Stimulated activated CD4-positive, alpha-beta T cell treated with anti-CD3 and anti-CD28 coated beads, TNF-alpha, amount 100 ng/mL, for 24 hours (primary cell): ENCODE measurements at places on chromosomes 3 and 15.

- no peak for DNase-seq
Measured at GRCh38 chr15:58467722-58468423, 36.1 kb downstream of the LIPC start.

- no peak for DNase-seq
Measured at GRCh38 chr3:114081037-114081436, 24.5 kb downstream of the QTRT2 start.

GRCh38 chr15:66698318-66698961 lies 3.6 kb upstream of the SMAD6 start:
- DNase-seq, result no peak

GRCh38 chr15:44028349-44028748 lies 166.7 kb downstream of the FRMD5 start:
- no peak for DNase-seq

DNA sequence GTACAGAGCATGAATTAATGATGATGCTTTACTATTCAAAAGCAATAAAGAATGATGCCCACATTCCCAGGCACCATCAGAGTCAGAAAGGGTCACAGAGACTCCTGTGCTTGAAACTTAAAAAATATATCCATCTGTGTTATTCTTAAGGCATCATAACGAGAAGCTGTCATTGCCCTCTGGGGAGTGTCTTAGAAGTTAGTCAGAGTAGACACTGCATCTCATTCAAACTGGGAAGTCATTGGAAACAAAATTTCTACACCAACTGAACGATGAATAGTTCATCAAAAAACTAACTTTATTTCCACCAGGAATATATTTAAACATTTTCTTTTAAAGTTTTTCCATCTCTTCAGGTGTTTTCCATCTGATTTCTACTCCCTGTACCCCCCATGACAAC lies 122.9 kb downstream of the RFTN1 start:
- DNase-seq, result no peak

- no peak for DNase-seq
Measured at GRCh38 chr3:128556384-128556783, 63.4 kb upstream of the GATA2 start.

DNA sequence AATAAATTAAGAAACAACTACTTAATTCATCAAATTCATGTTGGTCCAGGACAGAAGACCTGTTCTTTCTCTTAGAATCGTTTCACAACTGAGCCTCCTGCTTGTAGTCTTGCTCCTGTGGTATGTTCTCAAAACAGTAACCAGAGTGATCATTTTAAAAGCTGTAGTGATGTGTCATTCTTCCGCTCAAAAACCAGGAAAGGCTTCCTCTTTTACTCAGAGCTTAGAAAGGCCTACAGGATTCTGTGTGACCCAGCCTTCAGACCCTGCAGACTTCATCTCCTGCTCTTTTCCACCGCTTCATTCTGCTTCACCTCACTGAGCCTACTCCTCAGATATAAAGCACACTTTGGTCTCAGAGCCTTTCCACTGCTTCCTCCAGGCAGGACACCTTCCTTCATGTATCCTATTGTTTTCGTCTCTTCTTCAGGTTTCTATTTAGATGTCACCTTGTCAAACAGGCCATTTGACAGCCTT lies 22.7 kb downstream of the ST6GAL1 start:
- no peak for DNase-seq
